ENCODE measurements at places on chromosomes 5 and 9.
A peak's percentile ranks its signal among the peaks of the same experiment; 100 is the strongest.

GRCh38 chr5:17872204-17872603, 237.9 kb downstream of the TAF11L14 start:
- no peak for DNase-seq

DNA sequence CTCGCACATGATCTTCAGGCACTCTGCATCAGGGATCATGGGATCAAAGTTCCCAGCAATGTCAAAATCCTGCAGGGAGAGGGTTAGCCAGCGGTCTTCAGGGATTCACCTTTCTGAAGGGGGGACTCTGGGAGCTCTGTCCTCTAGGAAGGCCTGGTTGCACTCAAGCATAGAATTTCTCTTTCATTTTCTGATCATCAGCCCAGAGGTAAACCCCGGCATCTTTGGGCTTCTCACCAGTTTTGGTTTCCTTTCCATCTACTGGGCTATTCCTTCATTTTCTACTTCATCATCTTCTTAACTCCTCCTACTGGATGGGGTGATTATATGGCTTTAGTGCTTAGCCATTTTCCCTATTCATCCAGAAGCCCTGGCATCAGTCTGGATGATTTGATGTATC, 4.6 kb upstream of the DND1 start:
- no peak for DNase-seq

DNA sequence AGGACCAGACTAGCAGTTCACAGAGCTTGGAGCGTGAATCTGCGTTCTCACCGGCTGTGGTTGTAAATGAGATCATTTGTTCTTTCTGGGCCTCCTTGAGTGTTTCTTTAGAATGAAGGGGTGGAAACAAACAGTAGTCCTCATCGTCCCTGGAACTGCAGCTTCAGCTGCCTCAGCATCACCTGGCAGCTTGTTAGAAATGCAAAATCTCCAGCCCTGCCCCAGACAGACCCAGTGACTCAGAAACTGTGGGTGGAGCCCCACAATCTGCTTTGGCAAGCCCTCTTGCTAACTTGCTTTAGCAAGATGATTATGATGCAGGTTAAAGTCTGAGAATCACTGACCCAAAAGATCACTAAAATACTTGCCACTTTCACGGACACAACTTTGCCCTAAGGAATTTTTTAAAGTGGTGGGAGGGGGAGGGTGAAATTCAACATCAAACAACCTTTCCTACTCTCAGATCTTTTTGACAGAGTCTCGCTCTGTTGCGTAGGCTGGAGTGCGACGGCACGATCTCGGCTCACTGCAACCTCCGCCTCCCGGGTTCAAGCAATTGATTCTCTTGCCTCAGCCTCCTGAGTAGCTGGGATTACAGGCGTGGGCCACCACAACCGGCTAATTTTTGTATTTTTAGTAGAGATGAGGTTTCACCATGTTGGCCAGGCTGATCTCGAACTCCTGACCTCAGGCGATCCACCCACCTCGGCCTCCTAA, 86.0 kb downstream of the BRINP1 start:
- DNase-seq: no peak

- DNase-seq: no peak
Observed at GRCh38 chr5:59268756-59269415, 624.6 kb downstream of the PDE4D start.

GRCh38 chr5:146026307-146027010, 78.9 kb downstream of the PLAC8L1 start:
- DNase-seq: no peak

DNA sequence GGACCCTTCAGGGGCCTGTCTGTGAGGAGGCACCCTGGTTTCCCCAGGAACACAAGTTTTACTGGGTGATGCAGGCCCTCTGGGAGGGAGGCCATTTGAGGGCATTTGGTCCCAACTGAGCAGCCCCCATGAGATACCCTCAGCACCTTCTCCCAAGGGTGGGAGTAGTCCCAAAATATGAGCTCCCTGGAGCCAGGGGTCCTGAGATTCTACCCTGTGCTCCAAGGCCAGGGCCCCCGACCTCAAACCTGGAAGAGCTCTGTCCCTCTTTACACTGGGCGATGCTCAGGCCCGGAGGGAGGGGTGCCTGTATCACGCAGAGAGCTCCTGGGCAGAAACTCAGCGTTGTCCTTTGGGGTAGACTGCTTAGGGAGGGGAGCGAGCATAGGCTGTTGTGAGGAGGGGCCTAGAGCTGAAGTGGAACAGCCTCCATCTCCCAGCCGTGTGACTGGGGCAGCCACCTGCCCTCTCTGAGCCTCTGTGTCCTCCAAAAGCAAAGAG, 64.0 kb upstream of the SYNPO start:
- no peak for DNase-seq

DNA sequence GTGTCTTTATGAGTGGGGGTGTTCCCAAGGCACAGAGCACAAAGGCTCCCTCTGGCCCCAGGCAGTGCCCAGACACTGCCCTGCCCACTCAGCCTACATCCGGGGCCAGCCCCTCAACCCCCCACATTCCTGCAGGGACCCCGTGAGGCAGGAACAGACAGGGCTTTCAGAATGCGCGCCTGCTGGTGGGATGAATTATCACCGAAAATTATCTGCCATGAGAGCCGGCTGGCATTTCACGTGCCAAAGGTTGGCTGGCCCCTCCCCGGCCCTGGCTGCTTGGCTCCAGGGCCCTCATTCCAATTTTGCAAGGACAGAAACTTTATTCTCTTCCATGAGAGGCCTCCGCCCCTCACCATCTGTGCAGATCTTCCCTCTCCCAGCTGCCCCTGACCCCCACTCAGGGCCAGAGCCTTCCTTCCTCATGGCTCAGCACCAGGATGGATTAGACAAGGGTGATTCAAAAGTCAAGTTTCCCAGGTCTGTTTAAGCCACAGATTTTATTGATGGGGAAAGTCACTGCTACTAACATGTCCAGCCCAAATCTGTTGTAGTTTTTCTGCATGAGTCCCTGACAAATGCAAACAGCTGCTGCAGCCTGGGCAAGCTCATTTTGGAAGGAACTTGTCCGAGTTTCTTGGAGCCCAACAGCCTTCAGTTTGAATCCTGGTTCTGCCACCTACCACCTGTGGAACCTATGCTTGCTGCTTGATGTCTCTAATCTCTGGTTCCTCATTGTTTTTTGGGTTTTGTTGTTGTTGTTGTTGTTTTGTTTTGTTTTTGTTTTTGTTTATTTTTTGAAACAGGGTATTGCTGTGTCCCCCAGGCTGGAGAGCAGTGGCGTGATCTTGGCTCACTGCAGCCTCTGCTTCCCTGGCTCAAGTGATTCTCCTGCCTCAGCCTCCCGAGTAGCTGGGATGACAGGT, 32.3 kb upstream of the WDR38 start:
- DNase-seq: no peak

DNA sequence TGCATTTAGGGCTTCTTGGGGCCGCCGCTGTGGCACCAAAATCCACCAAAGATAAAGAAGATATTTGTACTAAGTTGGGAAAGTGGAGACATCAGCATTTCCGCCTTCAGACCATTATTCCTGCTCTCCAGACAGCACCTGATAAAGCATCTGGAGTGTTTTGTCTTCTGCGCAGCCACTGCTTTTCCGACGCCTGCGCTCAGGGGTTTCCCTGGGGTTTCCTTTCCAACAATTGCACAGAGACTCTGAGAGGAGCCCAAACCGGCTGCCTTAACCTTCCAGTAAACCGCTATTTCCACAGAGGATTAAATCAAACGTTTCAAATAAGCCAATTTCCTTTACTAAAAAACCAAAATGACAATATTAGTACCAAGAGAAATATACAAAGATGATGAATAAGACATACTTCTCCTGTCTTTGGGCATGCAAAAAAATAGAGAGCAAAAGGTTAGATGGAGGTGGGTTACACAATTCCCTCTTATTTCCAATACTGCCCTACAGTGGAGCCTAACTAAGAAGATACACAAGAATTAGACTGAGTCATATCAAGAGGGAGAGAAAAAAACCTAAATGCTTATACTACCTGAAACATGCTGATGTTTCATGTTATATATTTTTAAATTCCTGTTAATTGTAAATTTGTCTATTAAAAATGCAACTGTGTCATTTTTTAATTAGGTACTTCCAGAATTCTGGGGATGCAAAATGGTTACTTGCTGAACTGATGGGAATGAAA, 98.4 kb downstream of the MAPKAP1 start:
- peak; percentile 62 for DNase-seq

DNA sequence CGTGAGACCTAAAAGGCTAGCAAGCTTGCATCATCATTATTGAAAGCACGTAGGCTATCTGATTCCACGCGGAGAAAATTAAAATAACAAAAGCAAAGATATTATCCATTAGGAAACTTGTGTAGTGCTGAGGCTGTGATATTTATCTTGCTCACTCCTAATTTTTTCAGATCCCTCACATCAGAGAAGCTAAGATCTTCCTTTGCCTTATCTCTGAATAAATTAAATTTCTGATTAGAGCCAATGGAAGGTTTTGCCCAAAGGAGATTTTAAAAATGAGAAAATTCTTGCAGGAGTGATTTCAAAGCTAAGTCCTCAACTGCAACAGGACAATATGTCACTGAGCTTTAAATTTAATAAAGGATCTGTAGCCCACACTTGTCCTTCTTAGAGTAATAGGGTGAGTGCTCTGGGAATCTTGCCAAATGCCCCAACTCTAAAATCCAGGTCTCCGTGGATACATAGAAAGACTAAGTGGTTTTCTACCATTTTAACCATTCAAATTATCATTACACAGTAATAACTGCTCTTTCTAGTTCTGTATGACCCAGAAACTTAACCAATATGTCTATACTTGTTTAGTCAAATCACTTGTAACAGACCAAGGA, 295.0 kb downstream of the CAAP1 start:
- DNase-seq: no peak

DNA sequence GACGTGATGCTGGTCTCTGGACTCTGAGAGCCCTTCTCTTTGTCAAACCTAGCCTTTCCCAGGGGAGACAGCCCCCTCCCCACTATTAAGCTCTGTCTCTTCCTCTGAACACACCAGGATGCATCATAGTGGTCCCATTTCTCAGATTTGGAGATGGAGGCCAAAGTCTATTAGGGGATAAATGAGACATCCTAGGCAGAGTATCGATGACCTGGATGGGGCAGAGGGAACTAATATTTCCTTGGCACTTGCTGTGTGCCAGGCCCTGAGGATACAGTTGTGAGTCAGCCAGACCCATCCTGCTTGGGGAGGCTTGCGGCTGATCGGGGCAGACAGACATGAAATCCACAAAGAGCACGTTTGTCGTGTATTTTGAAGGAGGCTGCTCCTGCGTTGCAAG, 5.2 kb downstream of the DNM1 start:
- DNase-seq: no peak

DNA sequence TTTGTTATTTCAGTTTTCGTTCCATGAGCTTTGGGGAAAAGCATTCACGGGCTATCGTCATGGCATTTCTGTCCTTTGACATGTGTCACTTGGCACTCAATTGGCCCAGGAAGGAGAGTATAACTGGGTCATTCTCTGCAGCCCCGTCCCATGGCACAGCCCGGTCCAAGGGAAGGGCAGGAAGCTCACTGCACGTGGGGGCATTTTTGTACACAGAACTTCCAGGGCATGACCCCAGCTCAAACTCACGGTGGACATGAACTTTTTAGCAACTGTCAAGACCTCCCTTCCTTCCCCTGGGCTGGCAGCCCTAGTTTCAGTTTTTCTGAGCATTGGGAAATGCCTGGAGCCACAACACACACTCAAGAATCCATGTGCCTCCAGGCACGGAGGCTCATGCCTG, 161.6 kb upstream of the PANK3 start:
- no peak for DNase-seq

- DNase-seq: no peak
Observed at GRCh38 chr9:68502279-68502678, 38.4 kb downstream of the TMEM252 start.

GRCh38 chr9:2764353-2764752, 47.0 kb downstream of the KCNV2 start:
- DNase-seq: no peak

DNA sequence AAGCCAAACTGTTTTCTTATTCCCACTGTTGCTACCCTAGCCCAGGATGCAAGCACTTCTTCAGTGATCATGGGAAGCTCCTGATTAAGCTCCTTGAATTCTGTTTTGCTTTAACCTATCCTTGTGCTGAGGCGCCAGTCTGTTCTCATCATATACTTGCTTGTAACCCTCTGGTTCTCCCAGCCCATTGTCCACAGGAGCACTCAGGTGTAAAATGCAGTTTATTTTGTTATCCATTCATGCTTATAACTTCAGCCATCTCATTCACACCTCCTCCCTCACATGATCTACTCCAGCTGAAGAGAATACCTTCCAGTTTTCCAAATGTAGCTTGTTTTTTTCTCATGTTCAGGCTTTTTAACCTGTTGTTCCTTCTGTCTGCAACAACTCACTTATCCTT, 402.1 kb upstream of the BRINP1 start:
- DNase-seq: no peak

DNA sequence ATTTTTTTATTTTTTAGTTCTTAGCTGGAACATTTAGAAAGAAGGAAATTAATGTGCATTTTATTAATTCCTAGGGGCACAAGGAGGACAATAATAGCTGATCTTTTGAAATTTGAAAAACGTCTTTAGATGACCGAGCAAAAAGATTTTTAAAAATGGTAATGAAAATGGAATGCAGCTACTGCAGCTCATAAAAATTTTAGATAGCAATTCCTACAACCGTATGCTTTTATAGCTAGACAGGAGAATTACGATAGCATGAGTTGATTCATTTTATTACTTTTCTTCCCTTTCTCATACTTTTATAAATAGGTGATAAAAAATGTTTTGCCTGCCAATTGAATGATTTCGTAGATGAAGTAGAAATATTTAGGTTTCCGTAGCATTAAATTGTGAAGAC, 13.7 kb upstream of the RUFY1 start:
- no peak for DNase-seq

GRCh38 chr5:152511120-152511519, 106.0 kb upstream of the NMUR2 start:
- no peak for DNase-seq

- DNase-seq: no peak
Observed at GRCh38 chr9:79387101-79387835, 184.5 kb upstream of the TLE4 start.

- DNase-seq: peak; percentile 76
Observed at GRCh38 chr9:121222524-121223171, 21.0 kb upstream of the RAB14 start.

GRCh38 chr5:36079200-36079781, 12.6 kb upstream of the UGT3A2 start:
- DNase-seq: peak; percentile 67

DNA sequence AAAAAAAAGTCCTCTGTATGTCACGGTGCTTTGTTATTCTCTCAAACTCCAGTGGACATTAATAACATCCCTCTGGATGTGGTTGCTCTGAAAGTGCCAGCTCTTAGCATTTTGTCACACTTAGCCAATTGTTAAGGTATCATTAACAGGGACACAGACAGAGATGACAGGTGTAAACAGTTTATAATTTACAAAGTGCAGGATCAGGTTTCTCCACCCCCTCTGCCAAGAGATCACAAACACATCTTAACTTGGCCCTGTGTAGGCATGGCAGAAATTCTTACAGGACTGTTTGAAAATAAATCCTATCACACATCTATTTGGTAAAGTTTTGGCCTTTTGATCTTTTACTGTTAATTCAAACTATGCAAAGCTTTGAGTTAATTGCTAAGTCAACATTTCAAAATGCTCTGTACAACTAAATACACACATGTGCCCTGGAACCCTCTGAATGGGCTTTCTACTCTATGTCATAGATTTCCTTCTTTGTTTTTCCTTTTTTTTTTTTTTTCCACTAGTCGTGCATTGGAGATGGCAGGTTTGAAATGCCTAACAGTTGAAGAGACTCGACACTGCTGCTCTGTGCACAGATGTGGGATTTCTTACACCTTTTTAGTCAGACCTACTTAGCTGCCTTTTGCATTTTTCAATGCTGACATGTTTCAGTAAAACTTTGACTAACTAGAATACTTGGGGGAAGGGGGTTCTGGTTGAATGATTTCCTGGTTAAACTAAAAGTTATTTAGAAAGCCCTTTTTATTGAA, 41.7 kb downstream of the SEMA6A start:
- no peak for DNase-seq

- DNase-seq: no peak
Observed at GRCh38 chr5:95883185-95884016, 60.9 kb upstream of the GLRX start.

Data from fibroblast of pulmonary artery (primary cell).